GM19239 (cell line): ENCODE measurements at places on chromosomes 5 and 9.

DNA sequence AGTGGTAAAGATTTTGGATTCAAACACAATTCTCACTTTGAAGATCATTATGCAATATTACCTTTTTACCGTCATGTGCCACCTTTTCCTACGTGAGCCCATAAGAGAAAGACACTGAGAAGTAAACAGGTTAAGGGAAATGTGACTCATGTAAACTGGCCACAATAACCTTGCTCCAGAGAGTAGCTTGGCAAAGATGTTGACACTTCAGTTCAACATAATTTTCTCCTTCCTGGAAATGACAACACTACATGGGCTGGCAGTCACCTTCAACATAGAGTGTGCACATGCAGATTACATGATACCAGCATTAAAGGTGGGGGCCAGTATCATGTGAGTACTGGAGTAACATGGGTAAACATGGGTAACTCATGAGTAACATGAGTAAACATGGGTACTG is 141.9 kb downstream of the CDK5RAP2 start:
- no peak for DNase-seq

DNA sequence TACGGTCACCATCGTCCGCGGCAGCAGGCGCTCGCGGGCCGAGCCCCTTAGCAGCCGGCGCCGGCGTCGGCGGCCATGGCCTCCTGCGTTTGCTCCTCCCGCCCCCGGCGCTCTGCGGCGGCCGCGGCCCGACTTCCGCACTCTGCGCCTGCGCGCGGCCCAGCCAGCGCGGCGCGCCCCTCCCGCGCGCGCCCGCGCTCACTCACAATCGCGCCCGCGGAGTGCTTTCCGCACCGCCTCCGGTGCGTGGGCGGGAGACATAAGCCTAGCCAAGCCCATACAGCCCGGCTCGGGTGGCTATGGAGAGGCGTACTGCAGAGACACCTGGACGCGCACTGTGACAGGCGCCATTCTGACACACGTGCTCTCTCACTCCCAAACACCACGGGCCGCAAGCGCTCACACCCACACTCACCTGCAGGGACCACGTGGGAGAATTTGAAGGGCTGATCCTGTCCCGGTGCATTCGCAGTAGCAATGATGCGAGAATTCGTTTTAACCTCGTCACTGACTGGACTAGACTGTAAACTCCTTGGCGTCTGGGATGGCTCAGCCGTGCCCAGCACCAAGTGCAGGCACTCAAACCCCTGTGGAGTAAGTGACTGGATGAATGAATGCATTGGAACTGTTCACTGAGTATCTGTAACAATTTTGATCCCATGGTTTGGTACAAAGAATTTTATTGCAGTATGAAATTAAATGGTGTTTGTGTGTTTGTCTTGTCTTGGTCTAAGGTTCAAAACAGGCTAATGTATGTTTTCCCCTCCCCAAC is at the start of gene RNF145:
Gene RNF145, minus strand, starts transcription at position 116 of the 772 bp plus-strand sequence. CDS start 5,936 bp downstream, outside the sequence.
- DNase-seq = peak; percentile 69

- no peak for DNase-seq
Measured at GRCh38 chr5:53027913-53028312, 38.8 kb downstream of the ITGA2 start.

- DNase-seq = no peak
Measured at GRCh38 chr9:131516100-131516499, 13.4 kb downstream of the POMT1 start.

DNA sequence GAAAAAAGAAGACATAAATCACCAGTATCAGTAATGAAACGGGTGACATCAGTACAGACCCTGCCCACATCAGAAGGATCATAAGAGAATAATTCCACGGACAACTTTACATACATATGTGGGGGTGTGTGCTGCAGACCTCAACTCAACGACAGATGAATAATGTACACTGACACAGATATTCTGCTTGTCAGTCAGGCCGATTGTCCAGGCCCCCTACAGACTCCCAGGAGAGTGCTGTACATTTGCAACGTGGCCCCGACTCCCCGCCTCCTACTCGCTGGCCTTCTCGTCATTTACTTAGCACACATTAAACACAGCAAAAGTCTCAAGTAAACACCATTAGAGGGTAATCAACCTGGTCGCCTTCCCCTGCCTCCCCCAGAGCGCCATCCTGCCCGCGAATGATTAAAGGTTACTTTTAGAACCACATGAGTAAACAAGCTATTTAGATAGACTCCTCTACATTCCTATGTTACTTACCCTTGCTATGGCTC is 3.5 kb upstream of the TMED9 start:
- no peak for DNase-seq
